Activated naive CD4-positive, alpha-beta T cell treated with anti-CD3 and anti-CD28 coated beads for 36 hours (primary cell): ENCODE measurements at places on chromosomes 3 and 15.

GRCh38 chr3:169250000-169250399, 413.5 kb downstream of the MECOM start:
- DNase-seq, result no peak

- DNase-seq, result no peak
Measured at GRCh38 chr3:32498252-32498651, 4.4 kb downstream of the CMTM6 start.

- DNase-seq, result no peak
Measured at GRCh38 chr3:50122071-50122470, 33.1 kb upstream of the SEMA3F start.

- DNase-seq, result no peak
Measured at GRCh38 chr3:100899440-100900091, 93.7 kb downstream of the ABI3BP start.

DNA sequence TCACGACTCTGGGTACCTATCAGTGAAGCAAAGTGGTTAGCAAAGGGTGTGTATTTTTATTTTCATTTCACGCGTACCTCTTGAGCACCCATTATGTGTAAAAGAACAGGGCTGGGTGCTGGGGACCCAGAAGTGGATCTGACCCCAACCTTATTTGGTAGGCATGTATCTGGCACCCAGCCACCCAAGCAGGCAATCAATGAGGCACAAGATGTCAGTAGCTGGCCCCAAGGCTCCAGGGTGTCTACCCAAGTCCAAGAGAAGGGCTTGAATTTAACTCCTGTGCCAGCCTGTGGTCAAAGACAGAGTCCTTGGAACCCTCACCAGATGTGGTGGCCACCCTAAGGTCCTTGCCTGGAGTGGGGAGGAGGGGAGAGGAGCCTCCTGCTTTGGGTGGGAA, 5.7 kb downstream of the PLEKHO2 start:
- DNase-seq, result no peak

- DNase-seq, result no peak
Measured at GRCh38 chr15:60583946-60584345, 105.0 kb upstream of the ICE2 start.

GRCh38 chr3:197420115-197420514, 121.7 kb upstream of the DLG1 start:
- no peak for DNase-seq
